ENCODE measurements at places on chromosomes 1 and 21.
A peak's percentile ranks its signal among the peaks of the same experiment; 100 is the strongest.

DNA sequence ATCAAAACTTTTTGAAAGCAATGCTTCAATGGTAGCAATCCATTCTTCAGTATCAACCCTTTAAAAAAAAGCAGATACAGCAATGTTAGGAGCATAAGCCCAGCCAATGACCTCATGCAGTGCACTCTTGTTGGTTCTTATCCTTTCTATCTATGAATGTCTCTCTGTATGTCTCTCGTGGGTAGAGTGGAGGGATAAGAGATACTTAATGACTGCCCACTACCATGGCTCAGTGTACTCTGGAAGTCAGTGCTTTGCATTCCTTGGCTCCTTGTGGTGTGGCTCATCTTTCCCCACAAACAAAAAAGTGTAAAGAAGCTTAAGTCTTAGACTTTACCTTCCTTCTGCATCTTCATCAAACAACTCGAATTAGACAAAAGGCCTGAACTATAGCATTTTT, 50.3 kb downstream of the PCSK9 start:
- DNase-seq: no peak

- DNase-seq: no peak
Measured at GRCh38 chr1:58611861-58612385, 34.9 kb upstream of the TACSTD2 start.

DNA sequence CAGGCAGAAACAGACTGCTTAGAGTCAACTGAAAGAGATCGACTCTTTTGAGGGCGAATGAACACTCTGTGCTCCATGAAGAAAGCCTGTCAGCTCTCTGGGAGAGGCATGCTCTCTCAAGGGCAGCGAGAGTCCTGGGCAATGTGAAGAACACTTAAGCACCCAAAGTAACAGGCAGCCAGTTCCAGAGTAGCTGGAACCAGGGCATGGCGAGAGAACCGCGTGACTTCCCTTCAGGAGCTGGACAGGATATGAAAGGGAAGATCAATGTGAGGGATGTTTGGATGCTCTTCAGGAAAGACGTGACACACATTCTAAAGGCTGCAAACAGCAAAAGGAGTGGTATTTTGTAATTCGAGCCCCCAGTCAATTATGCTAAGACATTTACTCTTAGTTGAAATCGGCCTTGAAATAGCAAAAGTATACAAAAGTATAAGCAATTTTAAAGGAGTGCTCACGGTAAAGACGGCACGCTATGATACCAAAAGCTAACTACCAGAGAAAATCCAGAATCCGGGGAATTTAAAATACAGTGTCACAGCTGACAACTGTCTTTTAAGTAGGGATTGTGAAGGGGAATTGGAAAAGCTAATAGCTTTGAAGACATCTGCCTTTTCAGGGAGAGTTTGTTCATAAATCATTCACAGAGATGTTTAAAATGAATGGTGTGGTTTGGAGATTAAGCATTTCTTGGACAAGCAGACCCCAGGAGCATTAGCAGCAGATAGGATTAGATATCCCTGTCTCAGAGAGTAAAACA, 20.8 kb downstream of the ADAMTS5 start:
- peak; percentile 43 for DNase-seq

DNA sequence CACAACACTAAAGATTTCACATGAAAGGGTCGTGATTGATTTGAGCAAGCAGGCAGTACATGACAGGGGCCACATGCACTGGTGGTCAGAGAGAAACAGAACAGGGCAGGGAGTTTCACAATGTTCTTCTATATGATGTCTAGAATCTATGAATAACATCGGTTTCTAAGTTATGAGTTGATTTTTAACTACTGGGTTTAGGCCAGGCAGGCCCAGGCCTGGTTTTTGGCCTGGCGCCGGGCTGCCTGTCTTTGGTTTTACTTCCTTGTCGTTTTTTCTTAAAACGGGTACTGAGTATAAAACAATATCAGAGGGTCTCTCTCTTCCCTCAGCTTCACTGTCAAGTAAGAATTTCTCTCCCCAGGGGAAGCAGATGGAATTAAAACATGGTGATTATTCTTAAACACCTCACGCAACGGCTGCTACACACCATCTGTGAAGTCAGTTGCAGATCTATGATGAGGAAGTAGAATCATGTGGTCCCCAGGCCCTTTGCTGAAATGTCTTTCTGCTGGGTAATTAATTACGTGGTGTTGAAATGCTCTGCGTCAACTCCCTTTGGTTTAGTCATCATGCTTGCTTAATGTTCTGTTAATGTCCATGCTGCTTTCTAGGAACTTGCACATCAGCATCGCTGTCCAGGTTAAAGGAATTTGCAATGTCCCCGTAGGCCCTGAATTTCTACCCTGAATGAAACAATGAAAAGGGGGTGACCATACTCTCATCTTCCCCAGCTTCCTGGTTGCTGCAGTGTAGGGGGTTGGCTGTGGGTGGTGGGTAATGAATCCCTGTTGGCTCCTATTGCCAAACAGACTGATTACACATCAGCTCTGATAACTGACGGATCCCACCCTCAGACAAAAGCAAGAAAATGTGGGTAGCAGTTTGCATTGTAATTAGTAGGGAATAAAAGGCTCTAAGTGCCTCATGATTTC, 70.3 kb downstream of the SERINC2 start:
- no peak for DNase-seq

DNA sequence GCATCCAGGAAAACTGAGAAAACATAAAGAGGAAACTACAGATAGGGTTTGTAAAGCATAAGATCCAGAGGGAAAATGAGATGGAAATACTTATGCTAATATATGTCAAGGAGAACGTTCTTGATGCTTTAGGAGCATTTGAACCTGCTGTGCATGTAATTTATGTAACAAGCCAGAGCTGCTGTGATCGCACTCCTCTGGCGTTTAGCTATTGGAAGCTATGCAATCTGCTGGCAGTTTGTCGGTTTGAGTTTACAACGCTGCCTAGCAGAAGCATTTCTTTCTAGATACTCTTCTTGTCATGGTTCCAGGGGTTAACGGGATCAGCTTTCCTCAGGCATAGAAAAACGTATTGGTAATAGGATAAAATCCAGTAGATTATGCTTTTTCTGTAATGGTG, 182.7 kb downstream of the KCNH1 start:
- peak; percentile 53 for DNase-seq

DNA sequence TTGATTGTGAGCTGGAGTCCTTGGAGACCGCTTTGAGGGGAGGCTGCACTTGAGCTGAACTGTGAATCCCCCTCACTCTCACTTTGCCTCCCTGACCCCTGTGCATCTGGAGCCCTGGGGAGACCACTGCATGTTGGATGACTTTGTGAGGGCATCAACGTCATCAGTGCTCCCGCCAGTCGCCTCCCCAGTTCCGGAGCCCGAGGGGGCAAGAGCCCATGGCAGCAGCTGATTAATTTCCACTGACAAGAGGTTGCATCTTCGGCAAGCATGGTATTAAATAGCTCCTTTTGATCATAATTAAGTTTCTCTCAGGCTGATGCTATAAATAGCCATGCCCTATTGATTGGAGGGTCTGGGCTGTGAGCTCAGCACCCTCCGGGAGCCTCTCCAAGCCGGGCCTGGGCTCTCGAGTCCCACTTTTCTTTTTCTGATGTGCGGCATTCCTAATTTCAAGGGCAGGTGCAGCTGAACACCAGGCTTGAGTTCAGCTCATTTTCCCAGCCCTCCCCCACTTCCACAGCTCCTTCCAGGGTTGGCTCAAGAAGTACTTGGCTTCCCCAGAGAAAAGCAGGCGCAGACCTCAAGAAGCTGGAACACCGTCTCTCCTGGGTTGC, 33.2 kb downstream of the KCND3 start:
- no peak for DNase-seq

Data from head of caudate nucleus (tissue), 42 donors.